ENCODE measurements at places on chromosomes 16 and 17.

DNA sequence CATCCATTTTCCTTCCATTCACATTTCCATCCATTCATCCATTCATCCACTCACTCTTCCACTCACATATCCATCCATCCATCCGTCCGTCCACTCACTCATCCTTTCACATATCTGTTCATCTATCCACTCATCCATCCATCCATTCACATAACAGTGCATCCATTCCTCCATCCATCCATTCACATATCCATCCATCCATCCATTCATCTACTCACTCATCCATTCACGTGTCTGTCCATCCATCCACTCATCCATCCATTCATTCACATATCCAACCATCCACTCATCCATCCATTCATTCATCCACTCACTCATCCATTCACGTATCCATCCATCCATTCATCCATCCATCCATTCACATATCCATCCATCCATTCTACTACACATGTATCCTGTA, 42.6 kb downstream of the SCNN1G start:
- no peak for DNase-seq

DNA sequence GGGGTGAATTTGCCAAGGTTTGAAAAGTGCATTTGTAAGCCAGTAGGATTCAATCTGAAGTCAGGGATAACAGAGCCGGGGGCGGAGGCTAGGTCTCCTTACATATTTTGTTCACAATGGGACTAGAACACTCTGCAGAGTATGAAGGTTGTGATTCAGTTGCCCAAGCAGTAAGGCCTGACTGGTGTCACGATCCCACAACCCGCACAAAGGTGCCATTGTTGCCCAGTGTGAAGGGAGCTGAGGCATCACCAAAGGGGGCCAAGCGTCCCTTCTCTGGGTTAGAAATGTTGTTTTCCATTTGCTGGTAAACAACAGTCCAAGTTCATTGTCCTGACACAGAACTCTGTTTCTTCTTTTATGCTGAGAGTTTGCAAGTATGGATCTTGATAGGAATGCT, 471.8 kb downstream of the MAF start:
- no peak for DNase-seq

- DNase-seq: no peak
Observed at GRCh38 chr17:65552214-65552613, 9.2 kb downstream of the AXIN2 start.

GRCh38 chr16:4917117-4917516, 19.8 kb downstream of the PPL start:
- DNase-seq: peak; percentile 41

DNA sequence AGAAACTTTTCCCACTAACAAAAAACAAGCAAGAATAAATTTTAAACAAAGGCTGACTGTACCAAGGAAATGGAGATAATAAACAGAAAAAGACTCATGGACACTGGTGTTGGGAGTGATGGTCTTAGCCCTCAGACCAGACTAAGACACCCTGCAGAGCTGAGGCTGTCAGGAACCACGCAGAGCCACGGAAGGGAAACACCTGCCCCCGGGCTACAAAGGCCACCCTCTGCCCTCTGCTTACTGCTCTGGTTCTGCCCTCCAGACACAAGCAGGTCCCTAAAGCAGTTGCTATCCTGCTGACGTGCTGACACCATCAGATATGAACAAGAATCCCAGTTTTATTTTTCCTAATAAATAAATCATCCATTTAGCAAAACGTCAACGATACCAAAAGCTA, 80.0 kb downstream of the ANKRD11 start:
- no peak for DNase-seq

- no peak for DNase-seq
Observed at GRCh38 chr17:17898673-17899072, 61.9 kb upstream of the SREBF1 start.

Measured in AG08395 (cell line).